8988T (cell line): ENCODE measurements at places on chromosomes 5 and 9.

GRCh38 chr5:14781106-14781505, 90.5 kb downstream of the ANKH start:
- DNase-seq = no peak

DNA sequence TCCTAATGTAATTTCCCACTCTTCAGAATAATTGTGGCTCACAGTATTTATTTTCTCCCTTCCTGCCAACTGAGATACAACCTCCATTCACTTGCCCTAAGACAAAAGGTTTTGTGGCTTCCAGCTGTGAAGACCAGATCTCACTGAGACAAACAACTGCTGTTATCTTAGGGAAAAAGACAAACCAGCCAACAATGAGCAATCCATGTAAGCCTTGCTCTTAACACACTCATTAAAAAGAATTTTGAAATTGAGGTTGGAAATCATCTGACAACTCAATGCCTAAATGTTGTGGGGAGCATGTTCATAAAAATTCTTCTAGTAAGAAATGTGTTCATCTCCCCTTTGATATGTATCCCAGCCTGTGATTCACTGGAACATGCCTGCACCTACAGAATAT, 132.9 kb downstream of the ADAMTSL1 start:
- DNase-seq = no peak

DNA sequence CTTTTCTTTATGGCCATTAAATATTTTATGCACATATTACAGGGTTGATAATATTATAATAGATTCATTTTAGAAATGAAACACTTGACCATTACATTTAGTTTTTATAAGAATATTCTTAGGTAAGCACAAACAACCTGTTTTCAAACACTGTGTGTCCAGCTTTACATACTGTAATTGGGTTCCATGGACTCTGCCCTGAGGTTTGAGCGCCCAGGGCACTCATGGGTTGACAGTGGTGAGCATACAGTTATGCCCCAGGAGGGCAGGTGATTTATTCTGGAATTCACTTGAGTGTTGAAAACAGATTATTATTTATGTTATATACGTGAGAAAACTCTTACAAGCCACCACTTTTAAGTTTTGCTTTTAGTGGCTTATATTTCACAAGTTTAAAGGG, 33.7 kb downstream of the TRIO start:
- DNase-seq = no peak

GRCh38 chr5:109155625-109156024, 254.1 kb downstream of the PJA2 start:
- DNase-seq = no peak

GRCh38 chr9:89622933-89623861, 18.4 kb downstream of the GADD45G start:
- DNase-seq = no peak

DNA sequence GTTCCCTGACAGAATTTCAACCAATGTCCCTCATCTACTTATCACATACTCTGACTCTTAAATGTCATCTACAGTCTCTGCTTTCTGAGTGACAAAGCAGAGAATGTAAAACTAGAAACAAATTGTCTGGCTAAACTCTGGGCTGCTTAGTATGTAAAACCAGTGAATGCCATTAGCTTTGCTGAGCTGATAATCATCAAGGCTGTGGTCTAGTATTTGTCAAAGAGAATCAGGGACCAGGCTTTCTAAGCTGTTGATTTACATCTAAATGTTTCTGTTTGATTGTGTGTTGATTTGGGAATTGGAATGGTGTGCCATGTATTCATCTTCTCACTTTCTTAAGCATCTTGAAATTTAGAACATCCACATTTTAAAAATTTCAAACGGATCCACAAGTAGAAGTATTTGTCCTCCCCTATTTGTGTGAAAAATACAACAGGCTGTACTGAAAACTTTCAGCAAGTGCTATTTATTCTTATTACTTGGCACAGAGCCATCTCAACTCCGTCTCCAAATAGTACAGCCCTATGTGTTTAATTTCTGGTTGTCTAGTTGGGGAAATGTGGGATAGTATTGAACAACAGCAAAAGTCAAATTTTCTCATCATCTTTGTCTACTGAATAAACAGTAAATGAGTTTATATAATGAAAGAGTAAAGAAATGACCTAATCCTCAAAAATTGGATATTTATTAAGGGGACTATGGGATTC, 251.5 kb downstream of the KCTD16 start:
- DNase-seq = no peak

DNA sequence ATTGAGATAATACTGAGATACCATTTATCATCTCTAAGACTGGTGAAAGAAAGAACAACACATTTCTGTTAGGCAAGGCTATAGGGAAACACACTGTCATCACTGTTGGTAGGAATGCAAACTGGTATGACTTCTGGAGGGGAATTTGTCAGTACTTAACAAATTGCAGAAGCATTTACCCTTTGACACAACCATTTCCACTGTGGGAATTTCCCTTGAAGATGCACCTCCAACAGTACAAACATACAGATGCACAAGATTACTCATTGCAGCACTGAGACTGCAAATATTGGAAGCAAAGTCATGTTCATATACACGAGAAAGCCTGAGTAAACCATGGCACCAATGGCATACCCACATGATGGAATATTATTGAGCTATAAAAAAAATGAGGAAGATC, 17.6 kb downstream of the GM2A start:
- DNase-seq = no peak

GRCh38 chr5:150333400-150333799, 24.1 kb upstream of the TCOF1 start:
- no peak for DNase-seq

DNA sequence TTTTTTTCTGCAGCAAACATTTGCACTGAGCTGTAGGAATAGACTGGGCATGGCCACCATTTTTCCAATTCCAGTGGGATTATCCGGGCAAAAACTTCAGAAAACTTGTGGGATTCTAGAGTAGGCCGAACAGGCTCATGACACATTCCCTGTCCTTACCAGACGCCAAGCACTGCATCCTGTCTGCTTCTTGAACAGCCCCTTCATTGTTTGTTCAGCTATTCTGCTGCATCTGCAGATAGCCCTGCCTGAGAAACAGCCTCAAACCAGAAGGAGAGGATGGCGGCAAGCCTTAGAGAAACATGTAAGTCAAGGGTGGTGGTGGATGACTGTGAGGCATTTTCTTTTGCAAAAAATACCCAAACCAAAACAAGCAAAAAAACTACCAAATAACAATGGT, 111.8 kb upstream of the NTRK2 start:
- DNase-seq = no peak

DNA sequence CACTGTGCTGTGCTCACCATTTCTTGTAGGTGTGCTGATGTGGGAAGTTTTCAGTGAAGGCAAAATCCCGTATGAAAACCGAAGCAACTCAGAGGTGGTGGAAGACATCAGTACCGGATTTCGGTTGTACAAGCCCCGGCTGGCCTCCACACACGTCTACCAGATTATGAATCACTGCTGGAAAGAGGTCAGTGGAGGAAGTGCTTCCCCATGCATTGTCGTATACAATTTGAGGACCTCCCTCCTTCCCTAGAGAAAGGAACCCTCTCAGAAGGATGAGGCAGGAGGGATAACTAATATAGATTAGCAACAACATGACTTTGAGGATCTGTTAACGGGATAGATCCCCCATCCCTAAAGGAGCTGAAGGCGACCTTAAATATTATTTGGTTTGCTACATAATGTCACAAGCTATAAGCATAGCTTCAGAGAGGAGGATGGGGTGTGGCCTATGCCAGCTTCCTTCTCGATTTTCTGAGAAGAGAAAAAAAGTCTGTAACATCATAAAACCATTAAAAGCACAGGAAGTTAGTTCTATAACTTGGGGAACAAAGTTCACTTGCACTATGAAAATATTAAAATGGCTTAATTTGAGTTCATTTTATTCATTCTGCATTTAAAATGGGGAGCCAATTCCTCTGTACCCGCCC, 17.0 kb upstream of the CYFIP2 start:
- no peak for DNase-seq

GRCh38 chr9:33320568-33321261, 30.4 kb downstream of the NFX1 start:
- DNase-seq = no peak

- no peak for DNase-seq
Measured at GRCh38 chr5:170885809-170886208, 24.0 kb downstream of the RANBP17 start.

- no peak for DNase-seq
Measured at GRCh38 chr5:146995878-146996277, 117.3 kb upstream of the PPP2R2B start.

DNA sequence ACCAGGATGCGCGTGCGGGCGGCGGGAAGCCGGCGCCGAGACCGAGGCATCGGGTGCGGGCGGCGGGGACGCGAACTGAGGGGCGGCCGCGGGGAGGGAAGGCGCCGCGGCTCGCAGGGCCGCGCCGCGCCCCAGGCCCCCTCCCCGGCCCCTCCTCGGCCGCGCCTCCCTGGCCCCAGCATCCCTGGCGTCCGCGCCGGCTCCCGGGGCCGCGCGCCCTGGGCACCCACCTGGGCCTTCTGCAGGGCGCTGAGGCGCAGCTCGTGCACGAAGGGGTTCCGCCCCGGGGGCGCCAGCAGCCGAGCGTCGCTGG, 324 bp downstream of the LPCAT1 start:
- peak; percentile 76 for DNase-seq

- DNase-seq = no peak
Measured at GRCh38 chr9:78677326-78677725, 380.4 kb downstream of the PSAT1 start.

DNA sequence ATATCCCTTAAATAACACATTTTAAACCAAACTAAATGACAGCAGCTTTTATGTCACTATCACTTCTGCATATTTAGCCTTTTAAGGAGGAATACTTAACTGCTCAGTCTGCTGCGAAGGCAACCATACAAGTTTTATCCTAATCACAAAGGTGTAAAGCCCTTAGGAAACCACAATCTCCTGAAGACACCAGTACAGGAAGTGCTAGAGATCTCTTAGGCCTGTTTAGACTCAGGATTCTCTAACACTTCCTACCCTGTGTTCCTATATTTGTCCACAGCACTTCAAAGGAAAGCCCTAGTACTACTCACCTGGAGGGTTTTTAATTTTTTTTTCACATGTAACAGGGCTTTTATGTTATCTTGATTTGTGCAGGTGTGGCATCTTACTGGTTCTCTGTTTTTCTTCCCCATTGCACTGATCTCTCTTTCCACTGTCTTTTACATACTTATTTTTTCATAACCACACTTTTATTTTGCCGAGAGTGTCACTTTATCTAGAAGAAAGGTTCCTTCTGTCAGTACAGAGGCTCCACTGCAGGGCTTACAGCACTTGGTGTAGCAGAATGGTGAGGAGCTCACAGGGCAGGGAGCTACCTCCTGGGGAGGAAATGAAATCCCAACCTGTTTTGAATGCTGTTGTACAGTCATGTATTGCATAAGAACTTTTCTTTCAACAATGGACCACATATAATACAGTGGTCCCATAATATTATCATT, 1060.6 kb upstream of the ACO1 start:
- no peak for DNase-seq

- no peak for DNase-seq
Measured at GRCh38 chr5:28947865-28948264, 1909.5 kb upstream of the CDH9 start.

GRCh38 chr5:96659170-96659569, 3.0 kb upstream of the CAST start:
- no peak for DNase-seq

DNA sequence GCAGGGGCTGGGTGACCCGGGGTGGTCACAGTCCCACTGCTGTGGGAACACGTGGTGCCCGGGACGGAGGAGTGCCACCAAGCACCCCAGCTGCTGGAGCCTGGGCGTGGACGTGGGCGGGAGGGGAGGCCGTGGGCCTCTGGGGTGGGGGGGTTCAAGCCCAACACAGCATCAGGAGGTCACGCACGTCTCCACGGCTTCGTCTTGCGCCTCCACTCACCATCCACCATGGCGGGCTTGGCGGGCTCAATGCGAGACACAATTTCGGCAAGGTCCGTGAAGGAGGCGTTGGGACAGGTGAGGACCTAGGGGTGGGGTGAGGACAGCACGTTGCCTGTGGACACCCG, 2.2 kb upstream of the NSMF start:
- DNase-seq = no peak

GRCh38 chr5:1513326-1514026, 10.3 kb downstream of the LPCAT1 start:
- no peak for DNase-seq

DNA sequence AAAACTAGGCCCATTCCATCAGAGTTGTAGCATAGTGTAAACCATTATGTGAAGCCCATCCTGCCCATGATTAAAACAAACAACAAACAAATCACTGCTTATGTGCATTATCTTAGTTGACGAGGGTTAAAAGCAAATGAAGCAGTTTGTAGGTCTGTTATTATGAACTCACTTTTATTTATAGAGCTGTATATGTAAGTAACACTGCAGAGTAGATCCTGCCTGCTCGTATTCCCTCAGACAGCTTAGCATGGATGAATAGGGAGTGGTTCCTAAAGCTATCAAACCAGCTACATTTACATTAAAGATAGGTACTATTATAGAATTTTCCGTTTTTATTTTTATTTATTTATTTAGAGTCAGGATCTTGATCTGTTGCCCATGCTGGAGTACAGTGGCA, 112.6 kb downstream of the GDNF start:
- no peak for DNase-seq

- no peak for DNase-seq
Measured at GRCh38 chr5:111548348-111548950, 36.1 kb upstream of the STARD4 start.

DNA sequence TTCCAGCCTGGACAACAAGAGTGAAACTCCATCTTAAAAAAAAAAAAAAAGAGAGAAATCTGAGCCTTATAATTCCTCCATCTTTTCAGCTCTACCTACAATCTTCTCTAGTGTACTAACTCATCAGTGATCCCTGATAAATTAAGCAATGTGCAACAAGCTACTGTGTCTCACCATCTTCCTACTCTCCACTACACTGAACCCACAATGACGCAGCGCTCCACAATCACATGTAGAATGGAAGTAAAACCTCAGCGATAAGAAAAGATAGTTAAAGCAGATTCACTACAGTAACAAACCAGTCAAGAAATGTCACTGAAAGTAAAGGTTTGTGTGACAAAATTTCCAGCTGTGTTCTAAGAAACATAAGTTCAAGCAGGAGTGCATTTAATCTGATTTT, 13.5 kb downstream of the ABCA1 start:
- DNase-seq = no peak

- no peak for DNase-seq
Measured at GRCh38 chr9:128835246-128836210, 5.9 kb upstream of the SPOUT1 start.

- no peak for DNase-seq
Measured at GRCh38 chr9:8693464-8693863, 893.9 kb upstream of the DMAC1 start.

DNA sequence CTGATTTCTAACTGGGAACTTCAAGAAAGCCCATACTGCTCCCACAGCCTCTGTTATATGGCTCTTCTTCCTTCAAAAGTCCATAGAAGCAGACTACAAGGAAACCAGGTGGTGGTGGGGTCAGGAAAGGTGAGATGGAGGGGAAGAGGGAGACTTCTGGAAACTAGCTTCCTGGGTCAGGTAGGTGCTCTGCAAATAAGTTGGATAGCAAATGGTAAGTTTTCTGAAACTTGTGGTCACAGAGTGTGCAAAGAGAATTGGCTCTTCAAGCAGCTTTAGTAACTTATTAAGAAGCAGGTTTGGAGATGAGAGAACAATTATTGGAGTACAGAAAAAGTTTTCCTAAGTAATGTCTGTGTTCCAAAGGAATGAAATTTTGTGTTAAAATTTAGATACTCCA, 316.9 kb downstream of the ADGRV1 start:
- no peak for DNase-seq

GRCh38 chr5:146165460-146165859, 17.0 kb downstream of the LARS1 start:
- no peak for DNase-seq
